ENCODE measurements at places on chromosomes 5 and 9. TPM values are rescaled to one million over a fixed set of nuclear protein-coding genes. Genes with fewer than 3 reads are reported as not detected.

Gene CLIC3
- total RNA-seq, result 240 TPM

Gene DND1
- not detected for total RNA-seq

Gene DNAH5
- 2.9 TPM for total RNA-seq

Gene SLC4A9
- 0.29 TPM for total RNA-seq

Gene DAP
- 106 TPM for total RNA-seq

Gene SLC27A4
- 27.1 TPM for total RNA-seq

Gene TARS1
- 79.5 TPM for total RNA-seq

Gene GLDC
- 15.1 TPM for total RNA-seq

Gene PHF24
- 2.1 TPM for total RNA-seq

Gene ZDHHC12
- total RNA-seq, result 45.7 TPM

Gene ACTBL2
- total RNA-seq, result 0.59 TPM

Gene HEMGN
- total RNA-seq, result not detected

Gene INSL4
- not detected for total RNA-seq

Gene FBXO10
- total RNA-seq, result 16.0 TPM

Gene LCN1
- not detected for total RNA-seq

Gene FBP2
- total RNA-seq, result not detected

Gene KCNV2
- not detected for total RNA-seq

Gene OBP2B
- total RNA-seq, result not detected

Gene MARCHF11
- not detected for total RNA-seq

Gene PTGDS
- 39.5 TPM for total RNA-seq

Gene GLT6D1
- not detected for total RNA-seq

Gene SKP2
- total RNA-seq, result 9.2 TPM

Gene PCDHGB1
- total RNA-seq, result 7.3 TPM

Gene ADRB2
- 3.9 TPM for total RNA-seq

Gene FRRS1L
- total RNA-seq, result 0.33 TPM

Gene S1PR3
- total RNA-seq, result 5.7 TPM

Gene BICD2
- total RNA-seq, result 28.7 TPM

Gene LCNL1
- total RNA-seq, result not detected

Gene EDIL3
- total RNA-seq, result 2.0 TPM

Gene CMYA5
- total RNA-seq, result 15.9 TPM

Gene ZNF462
- 50.4 TPM for total RNA-seq

Measured in thyroid gland (tissue), 4 donors.